Heart left ventricle (tissue), 16 donors: ENCODE measurements at places on chromosomes 1 and 21. TPM values are rescaled to one million over a fixed set of nuclear protein-coding genes. Genes with fewer than 3 reads are reported as not detected.

Gene SCCPDH
- 25.3 TPM for total RNA-seq

Gene RIPPLY3
- not detected for total RNA-seq

Gene ADGRL4
- total RNA-seq: 17.5 TPM

Gene PFKL
- total RNA-seq: 46.1 TPM

Gene FAM3B
- total RNA-seq: not detected

Gene ANGPTL7
- total RNA-seq: not detected

Gene TPTE
- total RNA-seq: not detected

DNA sequence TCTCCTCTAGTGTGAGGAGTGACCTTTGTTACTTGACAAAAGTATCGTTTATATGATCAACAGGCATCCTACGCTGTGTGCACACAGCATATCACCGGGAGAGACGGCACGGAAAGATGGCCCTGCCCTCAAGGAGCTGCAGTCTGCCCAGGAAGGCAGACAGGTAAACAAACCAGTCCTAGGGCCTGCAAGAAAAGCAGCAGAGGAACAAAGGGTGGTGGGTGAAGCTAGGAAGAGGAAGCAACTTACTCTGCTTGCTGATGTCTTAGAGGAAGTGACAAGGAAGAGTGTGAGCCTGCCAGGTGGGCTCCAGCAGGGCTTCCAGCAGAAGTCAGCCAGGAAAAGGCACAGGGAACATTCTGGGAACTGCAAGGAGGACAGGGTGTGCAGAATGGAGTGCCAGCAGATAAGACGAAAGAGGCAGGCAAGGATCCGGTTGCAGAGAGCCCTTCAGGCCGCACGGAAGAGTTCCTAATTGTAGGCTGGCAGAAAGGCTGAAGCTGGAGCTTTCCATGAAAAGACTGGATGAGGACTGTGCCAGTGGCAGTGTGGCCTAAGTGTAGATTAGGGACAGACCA, 106.7 kb downstream of the SLC45A1 start:
- H3K36me3 ChIP-seq: peaks cover 7% of the 10 kb centered on the region
- H3K4me3 ChIP-seq: peak overlapping the region; percentile 93
- H3K4me1 ChIP-seq: peaks cover 49% of the 10 kb centered on the region
- H3K27ac ChIP-seq: peak overlapping the region; percentile 98
- H3K27me3 ChIP-seq: no peaks in the 10 kb centered on the region

DNA sequence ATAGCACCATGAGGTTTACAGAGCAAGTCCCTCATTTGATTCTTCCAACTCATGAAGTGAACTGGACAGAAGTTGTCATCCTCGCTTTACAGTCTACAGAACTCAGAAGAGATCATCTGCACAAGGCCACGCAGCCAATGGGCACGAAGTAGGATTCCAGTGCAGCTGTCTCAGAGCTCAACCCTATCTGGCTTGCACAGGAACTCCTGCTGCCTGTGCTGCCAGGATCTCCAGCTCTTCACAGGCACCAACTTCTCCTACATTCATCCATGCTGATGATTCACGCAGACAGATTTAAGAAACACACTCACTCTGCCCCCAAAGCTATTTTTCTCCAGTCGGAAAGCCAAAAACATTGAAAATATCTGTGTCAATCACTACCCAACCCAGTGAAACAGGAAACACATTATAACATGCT, 157.0 kb downstream of the RERE start:
- no peaks in the 10 kb centered on the region for H3K27me3 ChIP-seq
- peak; percentile 47 for DNase-seq
- no peak overlapping the region for H3K4me3 ChIP-seq
- H3K27ac ChIP-seq: peak overlapping the region; percentile 73
- peaks cover 15% of the 10 kb centered on the region for H3K4me1 ChIP-seq

- no peaks in the 10 kb centered on the region for H3K27me3 ChIP-seq
- peaks cover 46% of the 10 kb centered on the region for H3K4me1 ChIP-seq
- H3K4me3 ChIP-seq: no peak overlapping the region
- DNase-seq: no peak
Measured at GRCh38 chr1:39146681-39147080, 57.8 kb upstream of the MACF1 start.

- H3K27me3 ChIP-seq: no peaks in the 10 kb centered on the region
- no peak overlapping the region for H3K27ac ChIP-seq
- H3K36me3 ChIP-seq: no peaks in the 10 kb centered on the region
Measured at GRCh38 chr21:16522548-16522947, 792.8 kb downstream of the USP25 start.

DNA sequence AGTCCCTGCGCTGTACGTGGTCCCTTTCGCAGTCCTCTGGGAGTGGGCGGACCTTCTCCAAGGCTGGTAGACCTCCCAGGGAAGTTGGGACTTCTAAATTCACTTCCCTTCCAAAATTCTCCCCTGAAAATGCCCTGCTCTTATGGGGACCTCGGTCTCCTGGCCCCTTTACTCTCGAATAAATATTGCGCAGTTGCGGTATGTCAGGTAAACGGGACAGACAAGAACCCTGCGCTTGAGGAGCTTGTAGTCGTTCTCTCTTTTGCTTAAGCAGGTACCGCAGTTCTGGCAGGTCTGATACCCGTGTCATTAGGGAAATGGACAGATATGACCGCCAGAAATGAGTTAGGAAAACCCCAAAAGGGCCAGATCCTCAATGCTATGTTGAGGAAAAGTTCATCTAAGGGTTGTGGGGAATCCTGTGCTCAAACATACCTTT, 561 bp downstream of the KIF2C start:
- no peaks in the 10 kb centered on the region for H3K27me3 ChIP-seq
- H3K36me3 ChIP-seq: no peaks in the 10 kb centered on the region
- peaks cover 8% of the 10 kb centered on the region for H3K4me1 ChIP-seq
- H3K4me3 ChIP-seq: peak overlapping the region; percentile 35

GRCh38 chr1:110120960-110121561, 8.8 kb downstream of the UBL4B start:
- no peak for DNase-seq
- H3K36me3 ChIP-seq: no peaks in the 10 kb centered on the region
- no peak overlapping the region for H3K4me3 ChIP-seq
- H3K27ac ChIP-seq: no peak overlapping the region
- no peaks in the 10 kb centered on the region for H3K27me3 ChIP-seq
- no peaks in the 10 kb centered on the region for H3K4me1 ChIP-seq

- no peak overlapping the region for H3K27ac ChIP-seq
- H3K36me3 ChIP-seq: no peaks in the 10 kb centered on the region
- H3K4me1 ChIP-seq: no peaks in the 10 kb centered on the region
- no peak for DNase-seq
Measured at GRCh38 chr1:53288002-53288789, 39.7 kb downstream of the LRP8 start.

- no peaks in the 10 kb centered on the region for H3K36me3 ChIP-seq
- H3K4me3 ChIP-seq: no peak overlapping the region
- no peak overlapping the region for H3K27ac ChIP-seq
Measured at GRCh38 chr1:224180783-224181452, 2.1 kb upstream of the DEGS1 start.
